ENCODE measurements at places on chromosomes 3 and 15. TPM values are rescaled to one million over a fixed set of nuclear protein-coding genes. Genes with fewer than 3 reads are reported as not detected.

CGNL1 gene
- total RNA-seq, result 0.19 TPM

RHOV gene
- total RNA-seq, result not detected

NCEH1 gene
- total RNA-seq, result 19.8 TPM

DCLK3 gene
- total RNA-seq, result 0.55 TPM

GOLGA8S gene
- not detected for total RNA-seq

BFSP2 gene
- total RNA-seq, result not detected

LARP6 gene
- 14.8 TPM for total RNA-seq

POTEB2 gene
- total RNA-seq, result not detected

MST1 gene
- 1.7 TPM for total RNA-seq

GPR62 gene
- 0.23 TPM for total RNA-seq

LDHAL6B gene
- total RNA-seq, result not detected

SERPINI2 gene
- not detected for total RNA-seq

TMEM158 gene
- 0.31 TPM for total RNA-seq

KLHL6 gene
- 0.29 TPM for total RNA-seq

EPHA6 gene
- not detected for total RNA-seq

CLDN18 gene
- total RNA-seq, result not detected

TGM4 gene
- total RNA-seq, result not detected

CERS3 gene
- total RNA-seq, result not detected

SNURF gene
- total RNA-seq, result 16.5 TPM

SHF gene
- total RNA-seq, result 1.1 TPM

CLDN16 gene
- not detected for total RNA-seq

ARL8B gene
- 69.3 TPM for total RNA-seq

PLSCR2 gene
- not detected for total RNA-seq

NEIL1 gene
- 4.3 TPM for total RNA-seq

HHLA2 gene
- not detected for total RNA-seq

DUOXA2 gene
- total RNA-seq, result not detected

TEX55 gene
- not detected for total RNA-seq

WDR93 gene
- not detected for total RNA-seq

POLQ gene
- not detected for total RNA-seq

ACOX2 gene
- total RNA-seq, result 1.6 TPM

SATB1 gene
- total RNA-seq, result 40.9 TPM

PROK2 gene
- 0.33 TPM for total RNA-seq

ISG20 gene
- 1.2 TPM for total RNA-seq
